Globus pallidus (tissue), 1 donor: ENCODE measurements at places on chromosomes 4 and X.

DNA sequence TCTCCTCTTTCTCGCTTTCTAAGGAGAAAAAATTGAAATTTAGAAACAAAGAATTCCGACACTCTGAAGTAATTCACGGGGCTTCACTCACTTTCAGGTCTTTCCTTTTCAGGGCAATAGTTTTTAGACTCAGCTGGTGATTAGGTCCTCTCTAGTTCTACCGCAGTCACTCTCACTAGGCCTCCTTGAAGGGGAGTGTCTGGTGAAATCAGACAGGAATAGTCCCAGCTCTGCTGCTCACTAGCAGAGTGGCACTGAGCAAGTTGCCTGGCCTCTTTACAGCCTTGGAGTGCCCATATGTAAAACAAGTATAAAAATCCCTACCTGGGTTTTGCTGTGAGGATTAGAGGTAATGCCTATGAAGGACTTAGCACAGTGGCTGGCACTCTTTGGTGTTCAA, 64.1 kb downstream of the NEUROG2 start:
- no peak for DNase-seq

- DNase-seq, result no peak
Measured at GRCh38 chr4:176746846-176747245, 45.9 kb downstream of the VEGFC start.

- DNase-seq, result no peak
Measured at GRCh38 chrX:26927419-26927818, 535.7 kb downstream of the PPP4R3C start.

DNA sequence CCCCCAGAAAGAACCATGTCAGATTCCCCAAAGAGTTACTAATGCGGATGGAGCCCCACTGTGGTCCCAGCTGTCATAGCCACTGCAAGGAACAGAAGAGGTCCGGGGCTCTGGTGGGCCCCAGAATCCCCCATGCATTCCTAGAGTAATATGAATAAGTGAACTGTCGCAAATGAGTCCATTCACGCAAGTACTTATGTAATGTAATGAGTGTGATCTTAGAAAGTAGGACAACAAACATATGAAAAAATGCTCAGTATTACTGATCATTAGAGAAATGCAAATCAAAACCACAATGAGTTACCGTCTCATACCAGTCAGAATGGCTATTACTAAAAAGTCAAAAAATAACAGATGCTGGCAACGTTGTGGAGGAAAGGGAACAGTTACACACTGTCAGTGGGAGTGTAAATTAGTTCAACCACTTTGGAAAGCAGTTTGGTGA, 141.5 kb upstream of the RBPJ start:
- no peak for DNase-seq

- no peak for DNase-seq
Measured at GRCh38 chr4:145703850-145704497, 24.0 kb downstream of the C4orf51 start.

GRCh38 chr4:18075823-18076433, 54.4 kb upstream of the LCORL start:
- DNase-seq, result no peak

GRCh38 chr4:95197353-95197752, 351.4 kb downstream of the UNC5C start:
- no peak for DNase-seq

- no peak for DNase-seq
Measured at GRCh38 chr4:25799522-25799921, 63.3 kb downstream of the SEL1L3 start.

DNA sequence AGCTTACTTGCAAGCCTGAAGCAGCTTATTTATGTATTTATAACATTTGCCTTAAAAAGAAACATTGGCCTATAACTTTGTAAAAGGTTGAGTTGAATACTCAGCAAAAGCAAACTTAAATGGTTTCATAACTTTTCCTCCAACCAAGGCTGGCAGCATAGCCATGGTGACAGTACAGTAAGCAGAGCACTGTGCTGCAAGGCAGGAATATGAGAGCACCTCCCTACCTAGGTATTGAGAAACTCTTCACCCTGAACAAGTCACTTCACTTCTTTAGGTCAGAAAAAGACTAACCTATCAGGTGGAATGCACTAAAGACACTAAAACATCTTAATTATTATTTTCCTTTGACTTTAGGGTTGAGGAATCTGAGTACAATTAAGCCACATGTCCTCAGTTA, 63.9 kb upstream of the GYPA start:
- no peak for DNase-seq

GRCh38 chr4:6092971-6093370, 74.7 kb upstream of the C4orf50 start:
- no peak for DNase-seq

DNA sequence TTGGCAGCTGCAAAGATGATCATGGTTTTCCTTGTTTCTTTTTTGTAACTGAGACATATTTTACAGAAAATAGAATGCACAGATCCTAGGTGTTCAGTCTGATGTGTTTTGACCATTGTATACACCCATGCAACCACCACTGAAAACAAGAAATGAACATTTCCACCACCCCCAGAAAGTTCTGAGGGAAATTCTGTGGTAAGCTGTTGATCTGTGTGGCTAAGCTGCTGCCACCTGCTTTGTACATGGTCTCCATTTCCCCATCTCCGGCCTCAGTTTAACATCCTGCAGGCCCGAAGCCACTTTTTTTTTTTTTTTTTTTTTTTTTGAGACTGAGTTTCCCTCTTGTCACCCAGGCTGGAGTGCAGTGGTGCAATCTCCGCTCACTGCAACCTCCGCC, 65.3 kb downstream of the NYX start:
- no peak for DNase-seq
